ENCODE measurements at places on chromosomes 3 and 15. TPM values are rescaled to one million over a fixed set of nuclear protein-coding genes. Genes with fewer than 3 reads are reported as not detected.
A peak's percentile ranks its signal among the peaks of the same experiment; 100 is the strongest.

MYRIP gene
- 0.32 TPM for total RNA-seq

CCNB2 gene
- total RNA-seq = 23.3 TPM

ZDHHC23 gene
- total RNA-seq = 3.8 TPM

AGBL1 gene
- total RNA-seq = not detected

LAMB2 gene
- total RNA-seq = 1,064 TPM

PXYLP1 gene
- total RNA-seq = 15.8 TPM

SERINC4 gene
- total RNA-seq = not detected

PRR20G gene
- total RNA-seq = not detected

DNA sequence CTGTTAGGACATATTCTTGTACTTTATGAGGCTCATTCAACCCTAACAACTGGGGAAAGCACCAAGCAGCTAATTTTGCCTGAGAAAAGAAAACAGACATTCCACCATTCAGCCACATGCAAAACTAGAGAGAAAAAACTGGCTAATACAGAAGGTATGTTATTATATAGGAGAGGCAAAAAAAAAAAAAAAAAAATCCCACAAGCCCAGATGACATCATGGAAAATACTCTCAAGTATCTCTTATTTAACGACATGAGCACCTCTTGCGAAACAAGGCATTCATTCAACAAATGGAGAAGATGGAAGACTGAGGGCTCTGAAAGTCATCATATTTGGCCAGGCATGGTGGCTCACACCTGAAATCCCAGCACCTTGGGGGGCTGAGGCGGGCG lies 61.5 kb downstream of the PRICKLE2 start:
- H3K27ac ChIP-seq = peak overlapping the region; percentile 57
- no peak overlapping the region for H3K4me3 ChIP-seq
- H3K27me3 ChIP-seq = no peaks in the 10 kb centered on the region

- H3K4me1 ChIP-seq = peaks cover 20% of the 10 kb centered on the region
- H3K4me3 ChIP-seq = no peak overlapping the region
- no peak overlapping the region for H3K27ac ChIP-seq
Measured at GRCh38 chr3:14991818-14992612, 44.6 kb downstream of the NR2C2 start.

DNA sequence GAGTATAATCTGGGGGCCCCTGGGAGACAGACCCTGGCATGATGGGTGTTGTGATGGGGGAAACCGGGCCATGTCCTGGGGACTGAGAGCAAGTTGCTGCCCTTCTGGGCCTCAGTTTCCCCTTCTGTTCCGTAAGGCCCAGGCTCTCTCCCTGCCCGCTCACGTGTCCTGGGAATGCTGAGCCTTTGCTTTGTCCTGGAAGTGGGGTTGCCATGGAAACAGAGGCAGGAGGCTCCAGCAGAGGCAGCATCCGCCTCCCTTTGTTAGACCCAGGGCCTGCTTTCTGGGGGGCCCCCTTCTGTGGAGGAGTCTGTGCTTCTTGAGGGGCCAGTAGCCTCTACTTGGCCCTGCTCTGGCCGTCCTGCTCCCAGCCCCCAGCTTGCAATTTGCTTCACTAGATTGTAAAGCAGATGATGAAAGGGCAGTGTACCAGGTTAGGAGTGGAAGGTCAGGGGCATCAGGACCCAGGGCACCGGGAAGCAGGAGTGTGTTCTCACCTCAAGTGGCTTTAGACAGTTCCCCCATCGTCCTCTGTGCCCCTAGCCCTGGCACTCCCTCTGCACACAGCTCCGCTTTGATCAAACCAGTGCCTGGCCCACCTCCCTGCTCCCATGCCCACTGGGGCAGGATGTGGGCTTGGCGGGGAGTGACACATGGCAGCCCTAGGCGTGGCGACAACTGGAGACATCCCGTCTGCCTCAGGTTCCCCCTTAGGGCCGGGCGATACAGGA lies 105.6 kb downstream of the FBLN2 start:
- no peak for DNase-seq
- H3K4me1 ChIP-seq = no peaks in the 10 kb centered on the region
- no peak overlapping the region for H3K27ac ChIP-seq
- no peaks in the 10 kb centered on the region for H3K36me3 ChIP-seq

DNA sequence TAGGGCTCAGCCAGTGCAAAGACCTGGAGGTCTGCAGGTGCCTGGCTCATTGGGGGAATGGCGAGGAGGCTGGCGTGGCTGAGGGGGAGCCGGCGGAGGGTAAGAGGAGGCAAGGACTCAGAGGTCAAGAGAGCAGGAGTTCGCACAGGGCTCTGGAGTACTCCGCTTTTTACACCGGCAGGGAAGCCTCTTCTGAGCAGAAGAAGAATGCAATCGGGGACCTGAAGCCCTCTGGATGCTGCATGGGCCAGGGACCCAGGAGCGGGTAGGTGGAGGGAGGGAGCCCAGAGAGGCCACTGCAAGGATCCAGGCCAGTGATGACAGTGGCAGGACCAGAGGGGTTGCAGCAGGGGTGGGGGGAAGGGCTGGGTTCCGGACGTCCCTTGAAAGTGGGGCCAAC lies 70.4 kb upstream of the TAMM41 start:
- H3K4me3 ChIP-seq = no peak overlapping the region
- no peaks in the 10 kb centered on the region for H3K36me3 ChIP-seq
- H3K27ac ChIP-seq = no peak overlapping the region
- DNase-seq = no peak

GRCh38 chr3:126558336-126559071 lies at the start of gene C3orf22:
Gene C3orf22, minus strand, starts transcription at chr3:126558932. Its CDS starts 5,542 bp downstream, at chr3:126553390.
- H3K27ac ChIP-seq = no peak within 1 kb of the TSS
- DNase-seq = no peak
- H3K36me3 ChIP-seq = no peaks in the 10 kb centered on the region
- no peaks in the 10 kb centered on the region for H3K4me1 ChIP-seq
- H3K4me3 ChIP-seq = no peak within 1 kb of the TSS
- peaks cover 14% of the 10 kb centered on the region for H3K27me3 ChIP-seq

DNA sequence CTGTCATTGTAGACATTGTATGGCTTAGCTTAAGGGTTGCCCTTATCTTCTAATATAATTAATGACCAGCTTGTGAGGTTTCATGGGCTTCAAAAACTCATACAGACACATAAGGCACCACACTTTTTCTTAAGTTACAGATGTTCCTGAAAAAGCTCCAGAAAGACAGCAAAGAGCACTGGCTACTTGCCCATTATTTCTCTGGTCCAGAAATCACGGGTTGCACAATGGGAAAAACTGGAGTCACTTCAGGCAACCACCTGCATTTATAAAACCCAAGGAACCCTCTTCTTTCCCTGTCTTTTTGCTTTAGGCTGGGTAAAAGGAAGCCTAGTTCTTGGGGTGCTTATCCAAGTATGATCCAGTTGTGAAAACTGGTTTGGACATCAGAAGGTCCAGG lies 2.3 kb upstream of the COL6A6 start:
- peaks cover 8% of the 10 kb centered on the region for H3K27me3 ChIP-seq
- no peaks in the 10 kb centered on the region for H3K36me3 ChIP-seq
- no peak overlapping the region for H3K4me3 ChIP-seq
- no peak overlapping the region for H3K27ac ChIP-seq

DNA sequence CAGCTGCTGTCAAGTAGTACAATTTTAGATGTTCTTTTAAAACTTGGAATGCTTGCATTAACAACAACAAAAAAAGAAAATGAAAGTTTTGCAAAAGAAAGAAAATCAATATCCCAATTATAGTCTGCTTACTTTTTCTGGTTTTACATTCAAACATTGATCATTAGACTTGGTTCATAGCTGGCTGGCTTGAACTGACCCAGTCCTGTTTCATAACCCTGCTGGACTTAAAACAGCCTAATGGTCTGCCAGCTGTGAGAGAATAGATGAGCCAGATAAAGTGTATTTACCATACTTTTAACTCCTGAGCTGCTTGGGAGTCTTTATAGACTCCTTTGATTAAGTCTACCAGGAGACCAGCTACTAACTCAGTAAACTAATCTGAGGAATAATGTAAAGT lies 59.2 kb downstream of the PIAS1 start:
- H3K4me1 ChIP-seq = peaks cover 26% of the 10 kb centered on the region
- H3K36me3 ChIP-seq = no peaks in the 10 kb centered on the region
- peak overlapping the region; percentile 68 for H3K27ac ChIP-seq
- H3K27me3 ChIP-seq = no peaks in the 10 kb centered on the region

- H3K4me1 ChIP-seq = no peaks in the 10 kb centered on the region
- no peak overlapping the region for H3K27ac ChIP-seq
- H3K36me3 ChIP-seq = no peaks in the 10 kb centered on the region
- no peak overlapping the region for H3K4me3 ChIP-seq
Measured at GRCh38 chr15:27342991-27343390, 372.0 kb downstream of the GABRG3 start.

GRCh38 chr3:139518926-139519842 lies 20.4 kb downstream of the RBP1 start:
- DNase-seq = no peak
- no peaks in the 10 kb centered on the region for H3K4me1 ChIP-seq
- H3K27ac ChIP-seq = no peak overlapping the region
- no peaks in the 10 kb centered on the region for H3K27me3 ChIP-seq
- H3K36me3 ChIP-seq = no peaks in the 10 kb centered on the region

DNA sequence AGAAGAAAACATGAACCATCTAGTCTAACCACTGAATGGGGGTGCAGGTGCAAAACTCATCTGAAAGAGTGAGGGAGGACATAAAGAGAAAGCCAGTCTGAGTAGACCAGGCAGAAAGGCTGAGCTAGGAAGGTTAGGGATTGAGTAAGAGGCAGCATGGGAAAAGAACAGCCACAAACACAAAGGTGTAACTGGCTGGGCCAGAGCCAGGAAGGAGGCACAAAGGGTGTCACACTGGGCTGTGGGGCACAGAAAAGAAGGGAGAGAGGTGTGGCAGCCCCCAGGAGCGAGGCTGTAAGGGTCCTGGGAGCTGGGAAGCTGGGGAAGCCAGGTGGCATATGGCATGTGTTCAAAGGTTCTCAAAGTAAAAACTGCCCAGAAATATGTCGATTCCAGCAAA lies 18.7 kb downstream of the IGSF11 start:
- no peak overlapping the region for H3K27ac ChIP-seq
- no peaks in the 10 kb centered on the region for H3K36me3 ChIP-seq
- no peaks in the 10 kb centered on the region for H3K4me1 ChIP-seq
- H3K27me3 ChIP-seq = peaks cover 5% of the 10 kb centered on the region

DNA sequence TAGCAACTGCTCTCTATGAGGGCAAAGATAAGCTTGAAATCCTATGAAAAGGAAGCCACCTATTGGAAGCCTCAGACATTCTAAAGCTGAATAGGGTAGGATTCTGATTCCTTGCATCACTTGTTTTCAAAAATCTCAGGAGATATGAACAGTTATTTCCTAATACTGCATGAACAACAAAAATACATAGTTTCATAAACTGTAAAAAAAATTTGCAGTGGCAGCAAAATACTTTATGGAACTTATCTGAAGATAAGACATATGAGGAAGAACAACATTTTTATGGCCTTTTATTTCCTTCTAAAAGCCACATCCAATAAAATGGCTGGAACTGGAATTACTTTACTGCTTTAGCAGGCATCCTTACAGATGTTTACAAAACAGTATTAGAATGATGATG lies 29.9 kb downstream of the AP3S2 start:
- H3K4me1 ChIP-seq = 0 out of 2 replicates have a peak, but pooled peaks cover 5% of the 10 kb centered on the region
- no peaks in the 10 kb centered on the region for H3K27me3 ChIP-seq
- no peak overlapping the region for H3K27ac ChIP-seq

GRCh38 chr3:189941125-189941524 lies 179.6 kb downstream of the P3H2 start:
- no peak overlapping the region for H3K4me3 ChIP-seq
- no peak for DNase-seq
- H3K27ac ChIP-seq = no peak overlapping the region
- no peaks in the 10 kb centered on the region for H3K27me3 ChIP-seq

Data from GM23248 (cell line).